HFFc6 (cell line): ENCODE measurements at places on chromosomes 2 and 18. TPM values are rescaled to one million over a fixed set of nuclear protein-coding genes. Genes with fewer than 3 reads are reported as not detected.
A peak's percentile ranks its signal among the peaks of the same experiment; 100 is the strongest.

- H3K27ac ChIP-seq: peak overlapping the region; percentile 98
- peak; percentile 48 for DNase-seq
- H3K36me3 ChIP-seq: peaks cover 59% of the 10 kb centered on the region
- peak overlapping the region; percentile 99 for H3K4me3 ChIP-seq
- peaks cover 65% of the 10 kb centered on the region for H3K4me1 ChIP-seq
Measured at GRCh38 chr2:36356298-36356989, 866 bp downstream of the CRIM1 start.

- no peak for DNase-seq
- H3K27me3 ChIP-seq: peaks cover 17% of the 10 kb centered on the region; the same call in 1 of the 2 replicates
- no peaks in the 10 kb centered on the region for H3K4me1 ChIP-seq
- no peak overlapping the region for H3K4me3 ChIP-seq
- no peak overlapping the region for H3K27ac ChIP-seq
- no peaks in the 10 kb centered on the region for H3K36me3 ChIP-seq
Measured at GRCh38 chr18:11570769-11571412, 38.5 kb upstream of the SLC35G4 start.

DNA sequence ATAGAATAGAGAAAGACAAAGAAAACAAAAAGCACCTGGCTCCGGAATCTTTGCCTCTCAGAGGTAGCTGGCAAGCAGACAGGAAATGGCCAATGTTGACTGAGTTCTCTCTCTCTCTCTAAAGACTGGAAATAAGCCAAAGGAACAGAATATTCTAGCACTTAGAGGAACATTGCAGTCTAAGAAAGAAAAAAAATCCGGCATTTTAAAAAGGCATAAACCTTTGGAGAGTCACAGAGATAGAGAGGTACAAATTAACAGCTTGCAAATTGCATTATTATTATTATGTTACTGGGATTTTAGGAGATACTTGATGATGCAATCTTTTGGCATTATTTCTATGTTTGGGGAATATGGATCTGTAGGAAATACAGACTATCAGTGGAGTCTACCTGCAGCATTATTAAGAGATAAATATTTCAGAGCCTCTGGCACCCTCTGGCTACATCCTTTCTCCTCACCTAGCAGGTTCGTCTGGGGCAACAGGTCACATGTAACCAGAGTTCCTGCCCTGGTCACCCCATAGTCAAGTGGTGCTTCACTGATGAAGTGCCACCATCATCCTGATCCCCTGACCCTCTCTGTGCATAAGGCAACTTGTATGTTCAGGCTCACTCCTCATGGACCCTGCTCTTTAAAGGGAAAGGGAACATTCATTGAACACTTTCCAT, 318.9 kb upstream of the ACVR2A start:
- no peaks in the 10 kb centered on the region; the same call in 1 of the 2 replicates for H3K36me3 ChIP-seq
- no peaks in the 10 kb centered on the region for H3K4me1 ChIP-seq
- no peak for DNase-seq

DNA sequence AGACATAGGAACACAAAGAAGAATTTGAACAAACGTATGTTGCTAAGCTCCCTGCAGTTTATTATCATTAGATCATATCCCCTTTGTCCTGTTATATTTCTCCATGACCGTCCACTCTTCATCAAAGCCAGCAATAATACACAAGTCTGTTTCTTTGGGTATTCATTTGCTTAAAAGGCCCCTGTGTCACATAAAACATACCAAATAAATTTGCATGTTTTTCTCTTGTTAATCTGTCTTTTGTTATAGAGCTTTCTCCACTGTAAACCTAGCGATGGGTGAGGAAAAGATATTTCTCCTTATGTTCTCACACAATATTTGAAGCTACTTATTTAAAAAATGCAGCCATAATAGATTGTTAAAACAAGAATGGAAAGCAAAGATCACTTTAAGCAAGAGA, 42.9 kb upstream of the REL start:
- no peaks in the 10 kb centered on the region for H3K4me1 ChIP-seq
- H3K27me3 ChIP-seq: peaks cover 36% of the 10 kb centered on the region
- no peaks in the 10 kb centered on the region for H3K36me3 ChIP-seq

DNA sequence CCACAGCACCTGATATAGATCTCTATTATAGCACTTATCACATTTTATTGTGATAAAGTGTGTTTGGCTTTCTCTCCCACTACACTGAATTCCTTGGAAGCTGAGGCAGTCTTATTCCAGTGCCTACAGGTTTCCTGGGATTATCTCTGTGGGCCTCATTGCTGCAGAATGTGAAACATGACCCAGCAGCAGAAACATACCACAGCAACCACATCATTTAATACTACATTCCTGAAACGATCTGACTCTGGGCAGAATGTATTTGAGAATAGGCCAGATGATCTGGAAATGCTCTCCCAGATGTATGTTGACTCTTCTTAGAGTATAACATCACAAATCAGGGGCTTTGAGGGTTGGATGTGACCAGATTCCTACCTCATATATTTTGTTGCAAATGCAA, 323.5 kb upstream of the TANK start:
- DNase-seq: peak; percentile 92
- H3K27ac ChIP-seq: peak overlapping the region; percentile 68
- peak overlapping the region; percentile 44 for H3K4me3 ChIP-seq
- H3K27me3 ChIP-seq: peaks cover 1% of the 10 kb centered on the region; the same call in 1 of the 2 replicates
- no peaks in the 10 kb centered on the region; the same call in 1 of the 2 replicates for H3K36me3 ChIP-seq

Gene FIGN
- 2.6 to 4.4 TPM (median 3.3 TPM) in 3 replicates for total RNA-seq

Gene RIT2
- not detected in 3 replicates for total RNA-seq

Gene KIF5C
- 0.58 to 1.0 TPM (median 0.60 TPM) in 3 replicates for total RNA-seq

Gene NPAS2
- 12.6 to 14.6 TPM (median 13.3 TPM) in 3 replicates for total RNA-seq
